ENCODE measurements at places on chromosomes 11 and 22.

DNA sequence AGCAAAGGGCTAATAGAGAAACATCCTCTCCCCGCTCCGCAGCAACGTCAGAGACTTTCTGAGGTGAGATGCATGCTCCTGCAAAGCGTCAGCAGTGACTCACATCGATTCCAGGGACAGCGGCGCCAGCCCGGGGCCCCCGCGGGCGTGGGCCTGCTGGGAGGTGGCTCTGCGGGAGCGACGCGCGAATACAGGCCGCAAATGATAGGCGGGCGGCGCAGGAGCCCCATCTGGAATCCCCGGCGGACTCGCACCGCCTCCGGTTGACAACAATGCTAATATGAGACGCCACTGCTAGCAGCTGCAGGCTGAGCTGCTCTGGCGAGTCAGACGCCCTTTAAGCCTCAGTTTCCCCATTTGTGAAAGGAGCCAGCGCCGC lies 557 bp downstream of the RANGAP1 start:
- peak; percentile 65 for DNase-seq

- no peak for DNase-seq
Measured at GRCh38 chr11:122273476-122274191, 157.6 kb upstream of the BLID start.

- DNase-seq, result peak; percentile 6
Measured at GRCh38 chr11:113773092-113773415, 438 bp downstream of the ZW10 start.

GRCh38 chr22:19169947-19170318 lies 8.6 kb downstream of the SLC25A1 start:
- DNase-seq, result no peak

DNA sequence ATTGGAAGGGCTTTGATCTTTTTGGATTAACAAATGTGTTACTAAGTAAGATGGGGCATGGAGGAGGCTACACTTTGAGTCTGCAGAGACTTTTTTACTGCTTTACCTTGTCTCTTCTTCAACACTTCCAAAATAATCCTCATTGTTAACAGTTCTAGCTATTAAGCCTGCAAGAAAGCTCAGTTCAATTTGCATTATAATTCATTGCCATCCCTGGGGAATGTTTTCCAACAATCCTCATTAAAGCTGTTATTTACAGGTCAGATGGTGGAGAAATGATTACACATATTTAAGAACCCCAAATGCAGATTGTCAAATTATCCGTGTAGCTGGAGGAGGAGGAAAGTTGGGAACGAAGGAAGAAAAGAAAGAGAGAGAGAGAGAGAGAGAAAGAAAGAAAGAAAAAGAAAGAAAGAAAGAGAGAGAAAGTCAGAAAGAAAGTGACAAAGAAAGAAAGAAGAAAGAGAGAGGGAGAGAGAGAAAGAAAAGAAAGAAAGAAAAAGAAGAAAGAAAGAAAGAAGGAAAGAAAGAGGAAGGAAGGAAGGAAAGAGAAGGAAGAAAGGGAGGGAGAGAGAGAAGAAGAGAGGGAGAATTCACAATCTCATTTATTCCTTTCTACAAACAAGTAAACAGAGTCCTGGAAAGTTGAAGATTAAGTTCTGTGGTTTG lies 443.9 kb downstream of the INSC start:
- DNase-seq, result no peak

- DNase-seq, result peak; percentile 34
Measured at GRCh38 chr11:125772834-125773505, 5.7 kb downstream of the PATE2 start.

GRCh38 chr11:23767576-23767975 lies 729.3 kb upstream of the LUZP2 start:
- DNase-seq, result no peak

GRCh38 chr11:9905960-9906791 lies 242.3 kb downstream of the SWAP70 start:
- peak; percentile 54 for DNase-seq

GRCh38 chr11:121711236-121711635 lies 258.5 kb upstream of the SORL1-AS1 start:
- no peak for DNase-seq

DNA sequence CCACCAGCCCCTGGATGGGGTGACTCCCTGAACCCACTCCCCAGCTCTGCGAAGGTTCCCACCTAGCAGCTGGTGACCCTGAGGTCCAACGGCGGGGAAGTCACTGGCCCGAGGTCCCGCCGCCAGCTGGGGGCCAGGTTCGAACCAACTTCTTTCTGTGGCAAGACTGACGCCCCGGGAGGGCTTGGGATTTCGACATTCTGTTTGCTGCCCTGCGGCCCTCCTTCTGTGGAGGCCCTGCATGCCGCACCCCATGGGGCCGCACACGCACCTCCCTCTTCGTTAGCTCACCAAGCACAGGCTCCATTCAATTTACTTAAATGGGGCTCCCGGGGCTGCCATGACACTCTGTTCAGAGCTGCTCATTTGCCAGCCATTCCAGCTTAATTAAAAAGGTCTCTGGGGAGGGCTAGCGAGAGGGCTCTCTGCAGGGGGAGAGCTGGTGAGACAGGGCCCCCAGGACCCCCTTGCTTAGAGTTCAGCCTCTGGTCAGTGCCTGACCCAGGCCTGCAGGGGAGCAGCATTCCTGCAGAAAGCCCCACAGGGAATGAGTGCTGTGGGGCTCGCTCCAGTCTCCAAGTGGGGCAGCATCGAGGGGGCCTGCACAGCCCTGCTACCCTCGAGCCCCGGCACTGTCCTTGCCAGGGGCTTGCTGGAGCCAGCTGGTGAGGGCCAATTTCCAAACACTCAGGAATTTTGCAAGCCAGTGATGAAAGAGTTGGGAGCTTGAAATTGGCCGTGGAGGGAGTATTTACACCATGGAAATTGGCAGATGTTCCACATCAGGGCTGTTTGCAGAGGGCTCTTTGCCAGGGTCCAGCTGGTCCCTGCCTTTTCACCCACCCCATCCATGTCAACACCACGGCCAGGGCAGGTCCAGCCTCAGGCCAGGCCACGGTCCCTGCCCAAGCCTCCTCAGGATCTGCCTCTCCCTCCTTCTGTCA lies 80.8 kb downstream of the CACNA1I start:
- no peak for DNase-seq
